CD4-positive, alpha-beta memory T cell (primary cell): ENCODE measurements at places on chromosomes 6 and 20. TPM values are rescaled to one million over a fixed set of nuclear protein-coding genes. Genes with fewer than 3 reads are reported as not detected.

Gene SALL4
- not detected for total RNA-seq

Gene PARD6B
- total RNA-seq, result 10.9 TPM

Gene NOTCH4
- total RNA-seq, result 0.35 TPM

Gene TMEM74B
- total RNA-seq, result not detected

Gene MEI4
- not detected for total RNA-seq

Gene DEF6
- 231 TPM for total RNA-seq

Gene CRNKL1
- 30.0 TPM for total RNA-seq

Gene AGPAT4
- total RNA-seq, result 4.3 TPM

Gene GRM4
- not detected for total RNA-seq

Gene ADGRF5
- total RNA-seq, result not detected

Gene CAP2
- not detected for total RNA-seq

Gene TRIM38
- total RNA-seq, result 37.7 TPM

Gene CTCFL
- total RNA-seq, result not detected

Gene IRF4
- total RNA-seq, result 8.6 TPM

Gene PBOV1
- total RNA-seq, result not detected

Gene PAX1
- total RNA-seq, result not detected

Gene CST7
- 23.2 TPM for total RNA-seq

Gene DEFB121
- not detected for total RNA-seq

Gene NT5E
- total RNA-seq, result 3.3 TPM

Gene ANKRD66
- total RNA-seq, result not detected

Gene MYH7B
- 0.47 TPM for total RNA-seq

Gene TTBK1
- not detected for total RNA-seq

Gene EEF1A2
- total RNA-seq, result 0.36 TPM

Gene ZBTB46
- 0.28 TPM for total RNA-seq

Gene MLN
- not detected for total RNA-seq

Gene RFX6
- not detected for total RNA-seq

Gene ERMARD
- total RNA-seq, result 33.4 TPM

Gene PTGIS
- total RNA-seq, result not detected

Gene GJA1
- not detected for total RNA-seq

Gene WFDC5
- not detected for total RNA-seq

Gene LST1
- total RNA-seq, result 13.6 TPM

Gene TFEB
- 12.2 TPM for total RNA-seq
